Cardiac muscle cell (in vitro differentiated cells and primary cell): ENCODE measurements at places on chromosomes 2 and 18. TPM values are rescaled to one million over a fixed set of nuclear protein-coding genes. Genes with fewer than 3 reads are reported as not detected.

DNA sequence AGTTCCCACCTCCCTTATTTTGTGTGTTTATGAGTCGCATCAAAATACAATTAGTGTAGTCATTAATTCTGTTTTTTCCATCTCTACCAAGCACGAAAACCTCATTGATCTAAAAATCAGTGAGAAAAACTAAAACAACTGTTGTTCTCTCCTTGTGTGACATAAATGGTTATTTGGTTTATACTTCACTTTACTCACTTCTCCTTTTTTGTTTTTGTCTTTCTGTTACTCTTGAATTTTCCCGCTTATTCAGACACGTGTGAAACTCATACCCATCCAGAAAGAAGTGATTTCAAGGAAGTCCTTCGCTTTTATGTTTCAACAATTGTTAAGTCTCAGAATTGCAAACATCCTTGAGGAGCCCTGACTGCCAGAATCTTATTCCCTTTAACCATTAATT, 121.6 kb downstream of the EML6 start:
- DNase-seq: no peak

Gene C2orf81
- 7.6 and 9.5 TPM in 2 replicates for total RNA-seq

GRCh38 chr2:74429487-74430451, 8.2 kb downstream of the WDR54 start:
- no peak for DNase-seq

Gene C1GALT1C1L
- 0.60 TPM in 1 of 2 replicates, not detected in the other for total RNA-seq

- DNase-seq: no peak
Observed at GRCh38 chr2:13607139-13607538, 890.4 kb downstream of the TRIB2 start.

Gene POMC
- total RNA-seq: 2.8 and 3.9 TPM in 2 replicates

- DNase-seq: peak; percentile 53
Observed at GRCh38 chr18:74654638-74655037, 57.0 kb downstream of the ZNF407 start.

DNA sequence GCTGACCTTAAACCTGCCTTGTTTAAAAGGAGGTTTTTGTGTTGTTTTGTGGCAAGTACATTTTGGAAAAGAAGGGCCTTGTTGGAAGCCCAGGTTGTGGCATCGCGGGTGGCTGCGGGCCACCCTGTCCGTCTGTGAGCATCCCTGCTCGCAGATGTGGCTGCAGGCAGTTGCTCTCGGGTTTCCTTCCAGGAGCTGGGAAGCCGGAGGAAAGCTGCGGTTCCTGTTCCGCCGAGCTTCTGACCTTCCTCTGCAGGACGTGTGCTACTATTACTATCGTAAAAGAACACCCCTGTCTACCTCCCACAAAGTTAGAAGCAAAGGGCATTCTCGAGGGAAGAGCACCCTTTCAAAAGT, 766 bp downstream of the MFF start:
- DNase-seq: peak; percentile 62

DNA sequence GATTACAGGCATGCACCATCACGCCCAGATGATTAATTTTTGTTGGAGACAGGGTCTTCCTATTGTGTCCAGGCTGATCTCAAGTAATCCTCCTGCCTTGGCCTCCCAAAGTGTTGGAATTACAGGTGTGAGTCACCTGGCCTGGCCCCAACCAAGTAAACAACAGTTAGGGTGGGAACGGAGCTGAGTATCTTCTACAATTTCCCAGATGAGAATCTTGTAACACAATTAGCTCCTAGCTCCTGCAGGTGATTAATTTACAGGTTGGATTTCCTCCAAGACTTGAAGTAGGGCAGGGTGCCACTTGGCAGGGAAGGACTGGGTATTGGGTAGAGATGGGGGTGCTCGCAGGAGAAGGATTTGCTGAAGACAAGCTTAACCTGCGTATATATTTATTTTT, 17.8 kb downstream of the NLRC4 start:
- DNase-seq: no peak

GRCh38 chr2:102050854-102051391, 59.2 kb downstream of the IL1R2 start:
- peak; percentile 99 for DNase-seq
